ENCODE measurements at places on chromosomes 13 and 19.

- no peak for DNase-seq
These were observed 6.4 kb downstream of the AMER2 start for GRCh38 chr13:25165663-25166062.

DNA sequence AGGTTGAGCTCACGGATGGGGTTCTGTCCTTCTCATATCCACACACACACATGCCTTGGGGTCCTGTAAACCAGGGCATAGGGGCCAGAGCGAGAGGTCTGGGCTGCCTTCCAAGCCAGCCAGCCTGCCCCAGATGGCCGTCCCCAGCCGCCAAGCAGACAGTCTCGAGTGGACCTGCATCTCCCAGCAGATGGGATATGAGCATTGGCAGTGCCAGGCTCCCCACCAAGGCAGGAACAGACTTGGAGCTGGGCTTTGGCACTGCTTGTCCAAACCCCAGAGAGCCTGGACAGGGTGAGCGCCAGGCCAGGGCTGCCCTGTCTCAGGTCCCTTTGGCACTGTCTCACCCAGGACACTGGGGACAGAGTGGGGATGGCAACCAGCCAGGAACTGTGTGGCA lies 130.4 kb downstream of the DPF1 start:
- DNase-seq = no peak

- no peak for DNase-seq
These were observed 155.0 kb upstream of the TSHZ3 start for GRCh38 chr19:31504221-31504620.

DNA sequence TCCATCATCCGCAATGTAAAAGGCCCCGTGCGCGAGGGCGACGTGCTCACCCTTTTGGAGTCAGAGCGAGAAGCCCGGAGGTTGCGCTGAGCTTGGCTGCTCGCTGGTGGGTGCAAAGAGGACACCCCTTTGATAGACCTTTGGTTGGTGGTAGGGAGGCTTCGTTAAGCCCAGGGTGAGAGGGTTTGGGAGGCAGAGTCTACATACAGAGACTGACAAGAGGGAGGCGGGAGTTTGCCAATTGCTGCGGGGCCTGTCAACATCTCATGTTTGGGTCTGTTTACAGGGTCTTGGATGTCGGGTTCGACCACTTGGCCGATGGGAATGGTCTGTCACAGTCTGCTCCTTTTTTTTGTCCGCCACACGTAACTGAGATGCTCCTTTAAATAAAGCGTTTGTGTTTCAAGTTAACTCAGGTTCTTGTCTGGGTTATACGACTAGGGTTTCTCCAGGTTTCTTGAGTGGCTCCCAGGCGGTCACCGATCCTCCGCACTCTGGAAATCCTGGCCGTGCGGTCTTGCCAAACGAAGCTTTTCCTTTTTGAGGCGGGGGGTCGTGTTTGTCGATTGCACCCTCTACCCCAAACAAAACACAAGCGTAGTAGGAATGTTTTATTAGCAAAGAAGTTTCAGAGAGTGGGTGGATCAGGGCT lies 816 bp downstream of the RPS28 start:
- no peak for DNase-seq

DNA sequence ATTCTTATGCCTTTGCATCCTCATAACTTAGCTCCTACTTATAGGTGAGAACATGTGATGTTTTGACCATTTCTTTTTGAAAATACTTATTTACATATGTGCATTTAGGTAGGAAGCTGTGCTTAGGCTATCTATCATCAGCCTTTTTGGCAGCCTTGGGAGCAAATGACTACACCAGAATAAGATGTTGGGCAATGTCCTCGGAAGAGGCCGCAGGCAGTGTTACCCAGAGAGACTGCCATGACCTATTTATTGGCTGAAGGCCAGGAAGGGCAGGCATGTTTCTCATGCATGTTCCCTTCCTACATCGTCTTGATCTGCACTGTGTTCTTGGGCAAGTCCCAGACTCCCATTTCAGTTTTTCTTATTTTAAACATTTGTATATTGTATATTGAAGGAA lies 122.3 kb downstream of the B3GLCT start:
- no peak for DNase-seq

DNA sequence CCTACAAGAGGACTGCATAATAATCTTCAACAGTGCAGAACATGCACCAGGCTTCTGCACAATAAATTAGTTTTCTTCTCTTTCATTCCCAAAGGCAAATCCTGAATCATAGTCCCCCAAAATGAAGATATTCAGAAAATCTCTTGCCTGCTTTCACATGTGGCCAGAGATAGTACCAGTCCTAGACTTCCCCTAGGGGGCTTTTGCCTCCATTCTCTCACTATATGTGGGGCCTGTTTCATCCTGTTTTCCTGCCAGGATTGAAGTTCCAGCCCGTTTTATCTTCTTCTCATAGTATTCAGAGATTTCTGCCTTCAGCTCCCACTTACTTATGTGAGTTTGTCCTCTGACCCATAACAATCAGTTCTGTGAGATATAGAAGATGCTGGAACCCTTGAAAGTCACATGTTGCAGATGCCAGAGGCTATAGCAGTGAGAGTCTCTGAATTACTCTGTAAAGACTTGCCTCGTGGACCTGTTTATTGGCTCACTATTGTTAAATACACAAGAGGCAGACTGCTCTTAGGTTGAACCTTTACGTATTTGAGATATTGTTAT lies 421.9 kb upstream of the PCDH9 start:
- no peak for DNase-seq

- DNase-seq = peak; percentile 20
These were observed 23.5 kb upstream of the LAIR1 start for GRCh38 chr19:54387991-54388801.

- DNase-seq = no peak
These were observed 168.1 kb downstream of the PCDH17 start for GRCh38 chr13:57799624-57800023.

DNA sequence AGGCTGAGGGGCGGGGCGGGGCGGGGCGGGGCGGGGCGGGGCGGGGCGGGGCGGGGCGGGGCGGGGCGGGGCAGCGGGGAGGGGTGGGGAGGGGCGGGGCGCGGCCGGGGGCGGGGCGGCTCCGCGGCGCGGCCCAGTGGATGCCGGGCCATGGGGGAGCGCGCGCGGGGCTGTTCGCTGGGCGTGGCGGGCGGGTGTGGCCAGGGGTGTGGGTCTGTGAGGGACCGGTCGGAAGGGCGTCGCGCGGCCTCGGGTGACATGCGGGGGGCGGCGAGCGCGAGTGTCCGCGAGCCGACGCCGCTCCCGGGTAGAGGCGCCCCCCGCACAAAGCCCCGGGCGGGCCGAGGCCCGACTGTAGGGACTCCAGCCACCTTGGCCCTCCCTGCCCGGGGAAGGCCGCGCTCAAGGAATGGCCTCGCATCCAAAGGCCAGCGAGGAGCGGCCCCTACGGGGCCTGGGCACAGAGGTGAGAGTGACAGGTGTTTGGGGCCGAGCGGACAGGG lies at the start of gene ZFP28:
ZFP28 (plus strand) TSS at position 188 of the 503 bp plus-strand sequence; CDS start at position 259, 71 bp downstream.
- DNase-seq = no peak

GRCh38 chr19:31220540-31220939 lies 128.7 kb downstream of the TSHZ3 start:
- DNase-seq = no peak

DNA sequence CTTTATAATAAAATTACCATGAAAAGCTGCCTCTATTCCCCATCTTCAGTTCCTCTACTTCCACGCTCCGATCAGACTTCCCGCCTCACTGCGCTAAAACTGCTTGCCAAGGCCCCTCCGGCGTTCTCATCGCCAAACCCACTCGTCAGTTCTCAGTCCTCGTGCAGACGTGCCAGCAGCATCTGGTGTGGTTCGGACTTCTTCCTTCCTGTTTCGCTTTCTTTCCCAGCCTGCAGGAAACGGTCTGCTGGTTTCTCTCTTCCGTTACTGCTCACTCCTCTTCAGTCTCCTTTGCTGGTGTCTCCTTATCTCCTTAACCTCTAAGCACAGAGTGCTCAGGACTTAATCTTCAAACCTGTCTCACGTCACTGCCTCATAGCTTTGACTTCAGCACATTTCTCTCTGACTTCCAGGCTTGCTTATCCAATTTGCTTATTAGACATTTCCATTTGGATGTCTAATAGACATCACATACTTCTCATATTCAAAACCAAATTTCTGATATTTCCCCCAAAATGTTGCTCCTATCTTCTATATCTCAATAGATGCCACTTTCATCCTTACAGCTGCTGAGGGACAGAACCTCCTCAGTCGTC lies 40.3 kb downstream of the RCBTB2 start:
- peak; percentile 60 for DNase-seq

DNA sequence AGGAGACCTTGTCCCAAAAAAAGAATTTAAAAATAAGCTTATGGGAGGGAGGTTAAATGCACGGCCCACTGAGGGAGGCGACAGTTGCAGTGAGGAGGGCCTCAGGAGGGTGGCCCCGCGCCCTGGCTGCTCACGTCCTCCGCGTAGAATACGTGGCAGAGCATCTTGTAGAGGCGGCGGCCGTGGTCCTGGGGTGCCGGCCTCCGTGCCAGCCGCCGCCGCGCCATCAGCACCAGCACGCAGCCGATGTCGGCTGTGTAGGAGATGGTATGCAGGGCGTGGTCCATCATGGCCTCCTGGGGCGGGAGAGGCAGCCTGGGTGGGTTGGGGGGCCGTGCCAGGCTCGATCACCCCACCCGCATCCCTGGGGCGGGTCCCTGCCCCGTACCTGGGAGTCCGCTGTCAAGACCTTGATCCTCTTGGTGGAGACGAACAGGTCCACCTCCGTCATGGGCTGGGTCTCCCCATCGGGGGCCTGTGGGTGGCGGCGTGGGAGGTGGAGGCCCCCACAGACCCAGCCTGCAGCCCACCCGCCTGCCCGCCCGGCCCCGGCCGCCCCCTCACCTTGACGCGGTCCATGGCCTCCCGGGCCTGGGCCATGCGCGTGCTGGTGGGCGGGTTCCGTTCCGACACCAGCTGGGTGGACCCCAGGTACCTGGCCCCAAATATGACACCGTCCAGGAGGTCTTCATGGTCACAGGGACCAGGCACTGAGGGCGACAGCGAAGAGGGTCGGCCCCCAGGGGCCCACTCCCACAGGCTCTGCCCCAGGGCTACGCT lies 7.7 kb downstream of the APBA3 start:
- DNase-seq = no peak

- no peak for DNase-seq
These were observed 63.5 kb upstream of the SERP2 start for GRCh38 chr13:44309794-44310757.

- no peak for DNase-seq
These were observed 84.3 kb downstream of the SLAIN1 start for GRCh38 chr13:77781808-77782207.

DNA sequence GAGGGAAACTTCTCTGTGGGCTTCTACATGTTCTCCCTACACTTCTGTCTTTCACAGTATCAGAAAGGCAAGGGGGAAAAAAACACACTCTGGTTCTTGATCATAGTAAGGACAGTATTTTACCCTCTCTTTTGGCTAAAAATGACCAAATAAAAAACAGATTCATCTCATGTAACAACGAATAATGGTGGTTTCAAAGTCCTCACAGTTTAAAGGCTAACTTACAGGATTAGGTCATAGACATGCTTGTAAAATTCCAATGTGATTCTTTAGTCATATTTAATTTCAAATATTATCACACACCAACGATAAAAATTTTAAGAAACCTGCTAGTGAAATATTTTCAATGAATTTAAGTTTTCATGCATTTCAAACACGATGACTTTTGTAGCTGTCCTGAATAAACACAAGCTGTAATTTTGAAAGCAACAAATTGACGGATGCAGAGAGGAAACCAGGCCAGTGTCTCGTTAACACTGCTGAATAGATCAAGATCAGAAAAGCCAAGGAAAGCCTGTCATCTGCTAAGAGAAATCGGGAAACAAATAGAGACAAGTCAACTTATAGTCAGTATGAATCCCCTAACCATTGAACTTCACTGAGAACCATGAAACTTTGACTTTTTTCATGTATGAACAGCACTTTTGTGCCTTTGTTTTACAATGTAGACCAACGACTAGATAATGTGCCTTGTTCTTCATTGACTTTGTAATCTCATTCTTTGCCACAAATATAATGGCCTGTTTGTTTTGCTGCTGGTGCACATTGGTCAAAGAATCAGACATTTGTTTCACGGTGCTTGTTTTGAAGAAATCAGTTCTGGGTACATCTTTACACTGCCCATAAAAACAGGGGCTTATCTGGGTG lies 22.0 kb downstream of the MBNL2 start:
- no peak for DNase-seq

GRCh38 chr13:58025821-58026220 lies 394.3 kb downstream of the PCDH17 start:
- no peak for DNase-seq

- peak; percentile 69 for DNase-seq
These were observed 906 bp downstream of the ANKLE1 start for GRCh38 chr19:17282488-17283125.

- no peak for DNase-seq
These were observed 21.2 kb upstream of the RBM26 start for GRCh38 chr13:79427265-79427664.

DNA sequence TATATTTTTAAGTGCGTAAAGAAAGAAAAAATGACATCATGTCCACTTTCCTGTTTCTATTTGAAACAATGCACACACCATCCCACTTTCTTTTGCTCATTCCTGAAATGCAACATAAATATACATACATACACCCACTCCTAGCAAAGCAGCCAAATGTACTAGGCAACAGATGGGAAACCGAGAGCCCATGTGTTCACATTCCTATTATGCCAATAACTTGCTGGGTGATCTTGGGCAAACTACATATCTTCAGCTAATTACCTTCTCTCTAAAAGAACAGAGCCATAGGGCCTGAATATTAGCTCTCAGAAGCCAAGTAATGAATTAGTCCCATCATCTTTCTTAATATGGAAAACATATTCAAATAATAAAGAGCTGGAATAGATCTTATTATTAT lies 610.6 kb upstream of the ATXN8OS start:
- no peak for DNase-seq

GRCh38 chr13:93222976-93223375 lies 3.6 kb upstream of the GPC6 start:
- DNase-seq = no peak

- DNase-seq = no peak
These were observed 46.4 kb downstream of the PSG3 start for GRCh38 chr19:42693760-42694350.

- no peak for DNase-seq
These were observed 75.0 kb upstream of the SLC15A1 start for GRCh38 chr13:98827449-98827848.

DNA sequence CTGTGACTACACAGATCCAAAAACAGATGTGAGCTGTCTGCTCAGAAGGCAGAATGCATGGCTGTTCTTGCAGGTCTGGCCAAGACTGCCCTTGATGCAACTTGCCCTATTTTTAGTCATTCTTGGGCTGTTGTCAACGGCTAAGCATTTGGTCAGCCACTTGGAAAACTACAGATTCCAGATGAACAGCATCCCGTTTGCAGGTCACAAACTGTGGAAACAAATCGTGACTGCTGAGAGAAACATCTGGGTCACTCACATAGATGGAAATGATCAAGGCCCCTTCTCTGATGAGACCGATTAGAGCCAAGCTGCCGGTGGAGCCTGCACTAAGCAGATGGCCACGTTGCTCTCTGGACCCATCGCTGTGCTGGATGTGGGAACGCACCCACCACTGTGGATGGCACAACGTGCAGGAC lies 15.4 kb upstream of the METTL21C start:
- DNase-seq = no peak

DNA sequence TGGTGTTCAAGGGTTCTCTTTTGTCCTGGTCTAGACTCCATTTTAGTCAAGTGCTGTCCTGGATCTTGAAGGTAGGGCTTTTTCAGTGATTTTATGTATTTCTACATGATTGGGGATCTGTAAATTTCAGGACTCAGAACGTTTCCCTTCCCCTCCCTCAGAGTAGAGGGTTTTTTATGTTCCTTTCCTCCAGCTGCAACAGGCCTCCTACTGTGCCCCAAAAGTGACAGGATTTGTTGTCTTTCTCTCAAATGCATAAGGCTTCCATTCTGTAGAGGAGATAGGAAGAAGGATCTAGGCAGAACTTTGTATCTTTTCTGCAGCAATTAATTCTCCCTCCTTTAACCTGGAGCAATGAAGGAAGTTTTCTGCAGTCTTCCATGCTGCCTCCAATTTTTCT lies 251.3 kb downstream of the MAB21L1 start:
- no peak for DNase-seq

Data from T-helper 17 cell (primary cell).